ENCODE measurements at places on chromosomes 11 and 22. TPM values are rescaled to one million over a fixed set of nuclear protein-coding genes. Genes with fewer than 3 reads are reported as not detected.

GRCh38 chr22:46622081-46622521, 1.9 kb downstream of the GRAMD4 start:
- DNase-seq, result no peak

Gene C11orf21
- total RNA-seq, result 1.6 TPM

DNA sequence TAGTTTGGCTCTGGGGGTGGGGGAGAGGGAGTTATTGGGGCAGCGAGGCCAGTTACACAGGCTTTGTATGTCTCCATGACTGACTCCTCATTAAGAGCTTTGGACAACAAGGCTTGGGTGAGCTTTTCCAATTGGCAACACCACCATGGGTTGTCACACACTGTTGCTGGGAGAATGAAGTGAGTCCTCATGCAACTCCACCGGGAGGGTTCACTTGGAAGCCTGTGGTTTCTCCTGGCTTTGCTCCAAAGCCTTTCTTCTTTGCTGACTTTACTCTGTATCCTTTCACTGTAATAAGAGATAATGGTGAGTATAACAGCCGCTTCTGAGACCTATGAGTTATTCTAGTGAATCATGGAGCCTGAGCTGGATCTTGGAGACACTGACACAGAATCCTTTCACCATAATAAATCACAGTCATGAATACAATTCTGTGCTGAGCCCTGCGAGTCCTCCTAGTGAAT, 24.9 kb downstream of the EIF3F start:
- peak; percentile 85 for DNase-seq

Gene TSPAN32
- total RNA-seq, result 2.7 TPM

Data from RPMI7951 (cell line).